Kidney glomerular epithelial cell (primary cell): ENCODE measurements at places on chromosomes 7 and 10.
A peak's percentile ranks its signal among the peaks of the same experiment; 100 is the strongest.

DNA sequence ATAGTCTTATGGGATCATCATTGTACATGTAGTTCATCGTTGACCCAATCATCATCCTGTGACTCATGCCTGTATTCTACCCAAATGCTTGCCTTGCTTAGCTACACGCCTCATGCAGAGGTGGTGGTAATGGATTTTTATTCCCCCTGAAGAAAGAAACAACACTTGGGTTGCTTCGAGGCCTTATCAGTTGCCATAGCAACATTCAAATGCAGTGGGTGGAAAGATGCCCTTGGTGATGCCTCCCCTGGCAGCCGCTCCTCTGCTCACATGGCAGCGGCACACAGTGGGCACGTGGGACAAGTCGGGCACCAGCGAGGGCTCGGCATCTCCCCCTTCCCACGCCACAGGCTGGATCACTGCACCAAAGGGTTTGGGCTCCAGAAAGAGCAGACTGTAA, 54.0 kb upstream of the NMT2 start:
- DNase-seq, result no peak

- DNase-seq, result peak; percentile 16
These were observed 150.8 kb downstream of the PFKFB3 start for GRCh38 chr10:6353526-6353925.

DNA sequence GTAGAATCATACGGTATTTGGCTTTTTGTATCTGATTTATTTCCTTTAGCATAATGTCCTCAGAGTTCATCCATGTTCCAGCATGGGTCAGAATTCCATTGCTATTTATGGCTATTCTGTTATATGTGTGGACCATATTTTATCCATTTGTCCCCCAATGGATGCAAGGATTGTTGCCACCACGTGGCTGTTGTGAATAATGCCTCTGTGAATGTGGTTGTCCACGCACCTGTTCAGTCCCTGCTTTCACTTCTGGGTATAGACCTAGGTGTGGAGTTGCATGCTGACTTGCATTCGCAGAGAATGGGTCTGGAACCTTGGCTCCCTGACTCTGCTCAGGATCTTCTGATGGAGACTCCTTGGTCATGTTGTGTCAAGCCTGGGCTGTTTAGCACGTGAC, 199.9 kb downstream of the CAMK1D start:
- DNase-seq, result no peak

DNA sequence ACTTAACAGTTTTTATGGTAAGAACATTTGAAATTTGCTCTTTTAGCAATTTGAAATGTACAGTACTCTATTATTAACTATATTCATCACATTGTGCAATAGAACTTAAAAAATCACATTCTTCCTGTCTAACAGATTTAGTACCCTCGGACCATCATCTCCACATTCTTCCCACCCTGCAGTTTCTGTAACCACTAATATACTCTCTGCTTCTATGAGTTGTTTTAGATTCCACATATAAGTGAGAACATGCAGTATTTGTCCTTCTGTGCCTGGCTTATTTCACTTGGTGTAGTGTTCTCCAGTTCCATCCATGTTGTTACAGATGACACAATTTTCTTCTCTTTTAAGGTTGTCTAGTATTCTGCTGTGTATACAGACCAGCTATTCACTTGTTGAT, 88.9 kb upstream of the SEC61G start:
- DNase-seq, result no peak

DNA sequence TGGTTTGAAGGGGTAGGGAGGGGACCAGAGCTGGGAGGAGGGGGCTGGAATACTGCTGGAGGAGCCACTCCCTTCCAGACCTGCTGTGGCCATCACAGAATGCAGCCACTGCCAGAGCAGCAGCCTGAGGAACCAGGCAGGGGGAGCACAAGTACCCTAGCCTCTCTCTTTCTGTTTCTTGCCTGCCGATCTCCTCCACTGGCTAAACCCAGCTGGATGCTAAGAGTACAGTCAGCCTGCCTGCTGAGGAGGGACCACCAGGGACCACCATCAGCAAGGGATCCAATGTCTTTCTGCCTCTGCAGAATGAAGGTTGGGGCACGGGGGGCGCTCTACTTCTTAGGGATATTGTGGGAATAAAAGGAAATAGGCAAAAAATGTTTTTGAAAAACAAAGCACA, 4.7 kb downstream of the BLVRA start:
- DNase-seq, result no peak

- no peak for DNase-seq
These were observed 23.4 kb downstream of the FAM107B start for GRCh38 chr10:14751014-14751896.

DNA sequence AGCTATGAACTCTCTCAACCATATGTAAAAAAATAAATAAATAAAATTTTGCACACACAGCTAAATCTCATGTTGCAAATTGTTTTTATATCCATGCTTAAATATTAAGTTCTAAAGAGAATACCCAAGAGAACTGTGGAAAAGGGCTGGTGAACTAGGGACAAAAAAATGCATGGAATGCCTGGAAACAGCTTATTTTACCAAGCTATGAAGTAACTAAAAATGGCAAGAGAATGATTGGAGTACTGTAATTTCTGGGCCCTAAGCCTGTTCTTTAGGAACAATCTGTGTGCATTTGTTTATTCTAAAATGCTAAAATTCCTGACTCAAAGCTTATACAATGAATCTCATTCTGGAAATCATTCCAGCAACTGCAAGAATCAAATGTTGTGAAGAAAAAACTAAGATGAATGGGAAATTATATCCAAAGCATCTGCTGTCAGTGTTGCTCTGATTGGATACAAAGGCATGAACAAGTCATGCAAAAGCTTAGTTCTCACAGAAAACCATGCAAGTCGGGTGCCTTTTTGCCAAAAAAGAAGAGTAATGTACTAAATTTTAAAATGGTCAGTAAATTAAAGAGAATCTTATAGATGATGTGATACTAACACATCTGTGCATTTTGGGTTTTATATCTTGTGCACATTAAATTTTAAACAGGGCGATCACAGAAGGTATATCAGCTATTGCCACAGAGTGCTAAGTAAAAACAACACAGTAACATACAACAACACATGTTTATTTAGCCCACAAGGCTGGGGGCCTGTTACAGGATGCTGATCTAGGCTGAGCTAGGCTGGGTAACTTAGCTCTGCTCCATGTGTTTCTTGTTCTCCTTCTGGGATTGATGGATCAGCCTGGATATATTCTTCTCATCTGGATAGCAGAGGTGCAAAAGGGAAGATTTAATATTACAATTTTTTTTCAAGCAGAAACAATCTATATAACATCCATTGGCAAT, 453.5 kb upstream of the SEMA3A start:
- DNase-seq, result peak; percentile 60

DNA sequence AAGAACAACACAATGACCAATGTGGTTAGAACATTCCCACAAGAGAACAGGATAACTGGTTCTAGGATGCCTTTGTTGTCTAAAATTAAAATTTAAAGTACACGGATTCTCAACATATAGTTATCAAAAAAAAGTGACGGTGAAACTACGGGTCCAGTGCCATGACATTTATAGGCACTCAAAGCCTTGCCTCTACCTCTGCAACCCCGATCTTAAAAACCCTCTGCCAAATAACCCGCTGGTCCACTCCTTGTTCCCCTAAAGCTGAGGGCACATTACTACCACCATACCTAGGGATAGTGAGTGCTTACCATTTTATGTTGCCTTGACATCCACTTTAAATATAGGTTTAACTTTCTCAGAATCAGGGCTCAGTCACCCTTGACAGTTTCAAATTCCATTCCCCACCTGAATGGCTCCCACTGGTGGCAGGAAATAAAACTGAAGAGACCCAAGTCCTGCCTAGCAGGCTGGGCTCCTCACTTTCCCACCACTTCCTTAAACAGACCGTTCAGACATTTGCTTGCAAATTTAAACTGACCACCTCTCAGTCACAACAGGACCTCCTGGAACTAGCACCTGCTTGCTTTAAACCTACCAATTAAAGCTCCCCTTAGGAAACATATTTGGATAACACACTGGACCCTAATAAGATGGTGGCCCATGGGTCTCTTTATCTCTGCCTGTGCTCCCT, 169.9 kb upstream of the ASAH2 start:
- peak; percentile 54 for DNase-seq

DNA sequence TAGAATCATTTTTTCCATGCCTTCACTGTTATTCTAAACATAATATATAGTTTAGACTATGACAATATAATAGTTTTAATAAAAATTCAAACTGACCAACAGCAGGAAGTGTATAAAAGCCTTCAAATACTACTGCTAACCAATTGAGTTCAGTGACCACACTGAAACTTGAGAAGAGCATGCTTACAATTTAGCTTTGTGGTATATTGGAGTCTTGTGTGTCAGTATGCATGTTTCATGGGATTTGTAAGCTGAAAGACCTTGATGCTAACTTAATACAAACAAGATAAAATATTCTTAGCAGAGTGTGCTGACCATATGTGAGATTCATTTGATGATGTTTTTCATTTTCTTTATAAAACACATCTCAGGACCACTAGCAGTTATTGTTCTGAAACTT, 395.5 kb downstream of the SUGCT start:
- no peak for DNase-seq

- no peak for DNase-seq
These were observed 40.3 kb upstream of the EFCAB10 start for GRCh38 chr7:105621617-105622016.

GRCh38 chr7:15280078-15280733, 281.6 kb downstream of the AGMO start:
- no peak for DNase-seq

- DNase-seq, result no peak
These were observed 22.8 kb upstream of the TTYH3 start for GRCh38 chr7:2608921-2609411.
